Stimulated activated CD4-positive, alpha-beta T cell treated with anti-CD3 and anti-CD28 coated beads, Interleukin-15, amount 100 ng/mL, for 24 hours (primary cell): ENCODE measurements at places on chromosomes 4 and X.

DNA sequence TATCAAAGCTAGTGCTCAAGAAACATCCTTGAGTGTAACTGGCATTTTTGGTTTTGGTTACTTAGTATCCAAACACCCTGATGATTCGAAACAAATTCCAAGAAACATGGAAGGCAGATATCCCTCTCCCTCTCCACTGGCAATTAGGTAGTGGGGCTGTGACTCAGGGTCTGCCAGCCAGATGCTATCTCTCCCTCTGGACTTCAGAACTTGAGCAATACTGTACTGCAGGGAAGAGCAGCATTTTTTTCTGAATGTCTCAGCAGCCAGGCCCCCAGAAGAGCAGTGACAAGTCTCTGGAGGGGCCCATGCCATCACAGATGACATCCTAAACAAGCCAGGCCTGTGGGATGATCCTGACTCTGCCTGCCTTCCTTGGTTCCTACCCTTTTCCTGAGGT, 37.3 kb upstream of the BCORL1 start:
- no peak for DNase-seq

- no peak for DNase-seq
Observed at GRCh38 chr4:38590046-38590445, 74.0 kb upstream of the KLF3 start.

GRCh38 chr4:161254375-161254774, 909.4 kb downstream of the FSTL5 start:
- no peak for DNase-seq

- DNase-seq = no peak
Observed at GRCh38 chr4:1480720-1481119, 74.5 kb upstream of the NKX1-1 start.

GRCh38 chr4:172514801-172515200, 653.8 kb upstream of the GALNT7 start:
- no peak for DNase-seq
